AG04450 (cell line): ENCODE measurements at places on chromosomes 1 and 21. TPM values are rescaled to one million over a fixed set of nuclear protein-coding genes. Genes with fewer than 3 reads are reported as not detected.
A peak's percentile ranks its signal among the peaks of the same experiment; 100 is the strongest.

DNA sequence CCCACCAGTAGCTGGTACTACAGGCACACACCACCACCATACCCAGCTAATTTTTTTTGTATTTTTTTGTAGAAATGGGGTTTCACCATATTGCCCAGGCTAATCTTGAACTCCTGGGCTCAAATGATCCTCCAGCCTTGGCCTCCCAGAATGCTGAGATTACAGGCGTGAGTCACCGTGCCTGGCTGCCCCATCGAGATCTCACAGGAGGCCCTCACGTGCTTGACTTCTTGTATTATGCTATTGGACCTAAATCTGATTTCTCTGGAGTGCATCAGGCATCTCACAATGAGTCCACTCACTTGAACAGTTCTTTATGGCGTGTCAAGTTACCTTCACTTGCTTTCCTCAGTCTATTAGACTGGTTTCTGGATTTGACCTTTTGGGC is 9.3 kb upstream of the RSRP1 start:
- DNase-seq, result no peak

- DNase-seq, result no peak
These were observed 5.3 kb downstream of the C1orf116 start for GRCh38 chr1:207027206-207027777.

DNA sequence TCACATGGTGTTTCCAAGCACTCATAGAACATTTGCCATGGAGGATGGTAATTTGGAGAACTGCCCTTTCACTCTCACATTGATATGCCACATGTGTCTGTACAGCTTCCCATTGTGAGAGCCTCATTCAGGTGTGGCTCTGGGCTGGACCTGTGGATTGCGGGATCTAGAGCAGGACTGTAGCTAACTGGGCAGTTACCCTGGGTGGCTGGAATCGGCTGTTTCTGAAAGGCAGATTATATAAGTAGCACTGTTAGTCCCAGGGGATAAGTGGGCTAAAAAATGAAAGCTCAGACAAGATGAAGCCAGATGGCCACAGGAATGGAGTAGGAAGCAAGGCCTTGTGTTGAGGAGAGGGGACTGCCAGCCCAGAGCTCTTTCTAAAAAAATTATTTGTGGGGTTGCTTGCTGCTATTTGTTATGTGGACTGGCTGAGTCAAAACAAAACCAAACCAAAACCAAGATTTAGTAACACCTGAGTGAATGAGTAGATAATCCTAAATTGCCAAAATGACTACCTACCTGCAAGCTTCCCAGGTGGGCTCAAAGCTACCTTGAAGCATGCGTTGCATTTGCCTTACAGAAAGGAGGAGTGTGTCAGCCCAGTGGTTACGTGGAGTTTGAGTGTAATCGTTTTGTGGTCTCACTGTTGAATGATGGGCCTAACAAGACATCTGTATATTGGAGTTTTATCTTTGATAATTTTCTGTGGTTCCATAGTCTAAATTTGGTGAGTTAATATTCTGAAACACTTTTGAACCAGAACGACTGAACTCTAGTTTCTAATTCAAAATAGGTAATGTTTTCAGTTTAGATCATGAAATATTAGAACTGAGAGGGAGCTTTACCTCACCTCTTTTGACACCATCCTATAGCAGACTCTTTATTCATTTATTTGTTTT is 58.0 kb downstream of the SDCCAG8 start:
- no peak for DNase-seq

GRCh38 chr1:219507437-219507836 is 105.5 kb downstream of the ZC3H11B start:
- DNase-seq, result no peak

GRCh38 chr1:98172022-98172421 is 251.2 kb upstream of the DPYD start:
- no peak for DNase-seq

GRCh38 chr1:158000507-158000906 is 7.1 kb downstream of the KIRREL1 start:
- DNase-seq, result no peak

DNA sequence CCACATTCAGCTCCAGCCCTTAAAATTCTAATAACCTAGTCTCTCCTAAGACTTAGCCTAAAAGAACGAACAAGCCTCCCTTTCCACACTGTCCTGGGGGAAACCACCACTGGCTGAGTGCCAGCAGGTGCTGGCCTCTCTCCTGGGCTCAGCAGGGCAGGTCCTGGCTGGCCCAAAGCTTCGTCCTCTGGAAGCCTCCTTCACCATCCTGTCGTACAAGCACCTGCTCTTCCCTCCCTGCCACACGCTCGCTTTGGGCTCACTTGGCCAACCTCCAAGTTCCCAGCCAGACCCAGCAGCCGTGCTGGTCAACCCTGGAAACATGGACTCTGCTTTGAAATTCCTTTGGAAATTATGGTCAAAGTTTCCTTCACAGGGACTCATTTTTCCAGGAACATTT is 58.2 kb upstream of the SLC25A33 start:
- no peak for DNase-seq

- no peak for DNase-seq
These were observed 157.8 kb downstream of the SDCCAG8 start for GRCh38 chr1:243413431-243414151.

DNA sequence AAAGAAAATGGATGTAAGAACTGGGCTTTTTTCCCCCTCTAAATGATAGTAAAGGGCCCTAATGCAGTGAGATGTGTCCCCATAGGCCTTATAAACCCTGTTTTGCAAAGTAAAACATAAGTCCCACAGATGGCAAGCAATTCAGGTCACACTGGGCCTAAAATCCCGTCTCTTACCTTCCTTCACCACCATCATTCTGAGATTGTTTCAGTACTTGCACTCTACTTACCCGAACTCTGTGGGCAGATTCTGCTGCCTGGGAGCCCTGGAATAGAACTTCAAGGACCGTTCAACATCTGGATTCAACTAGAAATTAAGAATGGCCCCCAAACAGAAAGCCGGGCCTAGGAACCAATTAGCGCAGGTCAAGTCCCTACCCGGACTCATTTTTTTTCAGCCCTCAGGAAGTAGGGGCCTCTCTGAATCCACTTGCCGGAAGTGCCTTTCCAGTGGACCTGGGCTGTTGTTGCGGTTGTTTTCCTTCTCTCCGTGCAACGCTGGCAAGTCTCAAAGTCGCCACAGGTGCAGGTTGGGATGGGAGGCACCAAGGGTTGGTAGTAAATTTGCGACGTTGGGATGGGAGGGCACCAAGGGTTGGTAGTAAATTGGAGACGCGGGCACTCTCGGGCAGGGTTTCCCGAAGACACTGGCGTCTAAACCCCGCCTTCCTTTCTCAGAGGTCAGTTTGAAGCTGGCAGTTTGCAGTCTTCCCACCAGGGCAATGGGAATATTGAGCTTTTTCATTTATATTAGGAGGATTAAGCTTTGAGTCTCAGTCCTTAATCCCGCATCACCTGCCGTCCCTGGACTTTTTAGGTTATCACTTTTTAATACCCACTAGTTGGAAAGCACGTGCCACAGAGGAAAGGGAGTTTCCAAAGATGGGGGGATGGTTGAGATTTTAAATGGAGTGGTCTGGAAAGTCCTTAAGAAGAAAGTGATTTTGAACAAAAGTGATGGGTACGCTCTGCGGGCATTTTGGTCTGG is at the start of gene TMEM69:
TMEM69 (plus strand) TSS at position 428 of the 987 bp plus-strand sequence. CDS start 2,888 bp downstream, outside the sequence.
- DNase-seq, result peak; percentile 76

- no peak for DNase-seq
These were observed 221.2 kb upstream of the PTGFR start for GRCh38 chr1:78269591-78269990.

GRCh38 chr1:214547747-214548146 is 3.7 kb downstream of the PTPN14 start:
- no peak for DNase-seq

GRCh38 chr1:226373376-226373775 is 34.5 kb downstream of the PARP1 start:
- DNase-seq, result no peak

DNA sequence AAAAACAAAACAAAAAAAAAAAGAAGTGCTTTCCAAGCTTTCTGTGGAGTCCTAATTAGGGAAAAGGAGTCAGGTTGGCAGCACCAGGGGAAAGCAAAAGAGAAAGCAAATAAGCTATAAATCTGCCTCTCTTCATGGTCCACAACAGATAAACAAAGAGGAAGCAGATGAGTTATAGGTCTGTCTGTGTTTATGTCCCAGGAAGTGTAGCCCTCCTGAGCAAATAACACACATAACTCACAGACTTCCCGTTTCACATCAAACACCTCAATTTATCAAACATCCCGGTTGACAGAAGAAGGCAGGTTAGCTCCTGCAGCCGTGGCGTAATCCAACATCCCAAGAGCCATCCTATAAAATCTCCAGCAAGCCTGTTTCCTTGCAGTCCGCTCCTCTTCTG is 5.6 kb upstream of the SLC2A5 start:
- DNase-seq, result no peak

The WNT4 gene
- not detected in 2 replicates for polyA plus RNA-seq

The TCHH gene
- not detected in 2 replicates for polyA plus RNA-seq

The TRAF3IP3 gene
- 0.06 and 0.10 TPM in 2 replicates for polyA plus RNA-seq

The MROH9 gene
- polyA plus RNA-seq, result not detected in 2 replicates

The C8A gene
- polyA plus RNA-seq, result not detected in 2 replicates

The CFHR5 gene
- not detected in 2 replicates for polyA plus RNA-seq

The FAM151A gene
- polyA plus RNA-seq, result not detected in 2 replicates

The TRMT13 gene
- 11.4 and 17.9 TPM in 2 replicates for polyA plus RNA-seq

The PLA2G2C gene
- polyA plus RNA-seq, result not detected in 2 replicates

The CYYR1 gene
- not detected in 2 replicates for polyA plus RNA-seq

The RPTN gene
- polyA plus RNA-seq, result not detected in 2 replicates
